Chondrocyte (in vitro differentiated cells): ENCODE measurements at places on chromosomes 1 and 21. TPM values are rescaled to one million over a fixed set of nuclear protein-coding genes. Genes with fewer than 3 reads are reported as not detected.

Gene TAL1
- total RNA-seq, result 0.10 TPM in 2 of 3 replicates, not detected in the other

Gene LRRC8B
- 1.2 to 3.2 TPM (median 1.5 TPM) in 3 replicates for total RNA-seq

Gene S100A12
- not detected in 3 replicates for total RNA-seq

Gene GNAT2
- total RNA-seq, result not detected in 3 replicates

Gene RHOU
- total RNA-seq, result 3.8 to 6.0 TPM (median 5.9 TPM) in 3 replicates

Gene C1orf185
- total RNA-seq, result not detected in 3 replicates

Gene PLA2G2C
- total RNA-seq, result not detected in 3 replicates

Gene UAP1
- 49.6 to 66.6 TPM (median 52.7 TPM) in 3 replicates for total RNA-seq

Gene AMY2A
- total RNA-seq, result not detected in 3 replicates

Gene CD101
- total RNA-seq, result 0.79 to 1.4 TPM (median 1.0 TPM) in 3 replicates

Gene TRIM46
- 9.6 to 10.7 TPM (median 9.7 TPM) in 3 replicates for total RNA-seq

Gene TNFRSF14
- total RNA-seq, result 0.95 to 2.5 TPM (median 1.1 TPM) in 3 replicates

Gene C1orf232
- not detected in 3 replicates for total RNA-seq

Gene IFI44L
- 8.3 to 29.7 TPM (median 10.8 TPM) in 3 replicates for total RNA-seq

Gene KRTAP13-2
- not detected in 3 replicates for total RNA-seq

Gene GJA8
- total RNA-seq, result not detected in 3 replicates

Gene GPR61
- not detected in 3 replicates for total RNA-seq

Gene PTPRF
- total RNA-seq, result 54.6 to 66.7 TPM (median 62.0 TPM) in 3 replicates

Gene PRDM16
- total RNA-seq, result 10.4 to 19.0 TPM (median 18.3 TPM) in 3 replicates

Gene LRRC3
- total RNA-seq, result 3.3 to 8.0 TPM (median 7.4 TPM) in 3 replicates

Gene PLEKHN1
- total RNA-seq, result 0.17 to 0.73 TPM (median 0.38 TPM) in 3 replicates

Gene DCST1
- total RNA-seq, result not detected in 3 replicates

Gene GJB3
- not detected in 3 replicates for total RNA-seq

Gene CD1B
- total RNA-seq, result not detected in 3 replicates

Gene FNDC10
- total RNA-seq, result 23.3 to 32.6 TPM (median 24.8 TPM) in 3 replicates

Gene OR2L13
- total RNA-seq, result not detected in 3 replicates

Gene PYHIN1
- not detected in 3 replicates for total RNA-seq

Gene LHX4
- 0.12 to 0.53 TPM (median 0.13 TPM) in 3 replicates for total RNA-seq

Gene GPA33
- 0.99 TPM in 1 of 3 replicates, not detected in the others for total RNA-seq

Gene NBPF6
- total RNA-seq, result not detected in 3 replicates

Gene SMAP2
- total RNA-seq, result 14.0 to 16.8 TPM (median 15.5 TPM) in 3 replicates

Gene DCDC2B
- not detected in 3 replicates for total RNA-seq

Gene SUSD4
- total RNA-seq, result 0.42 to 0.87 TPM (median 0.85 TPM) in 3 replicates

Gene DNASE2B
- total RNA-seq, result not detected in 3 replicates

Gene USF1
- total RNA-seq, result 34.3 to 44.6 TPM (median 35.3 TPM) in 3 replicates

Gene ZNF697
- 9.4 to 13.6 TPM (median 13.3 TPM) in 3 replicates for total RNA-seq

Gene IGSF9
- total RNA-seq, result not detected in 3 replicates

Gene PLCH2
- 2.4 to 3.4 TPM (median 3.2 TPM) in 3 replicates for total RNA-seq

Gene SNX7
- total RNA-seq, result 34.0 to 43.9 TPM (median 35.1 TPM) in 3 replicates

Gene AMY1A
- not detected in 3 replicates for total RNA-seq

Gene UBL4B
- not detected in 3 replicates for total RNA-seq

Gene MANEAL
- total RNA-seq, result 3.9 to 4.2 TPM (median 4.0 TPM) in 3 replicates

Gene FCRL1
- total RNA-seq, result not detected in 3 replicates

Gene TARBP1
- total RNA-seq, result 11.2 to 22.2 TPM (median 12.9 TPM) in 3 replicates

Gene CA14
- not detected in 3 replicates for total RNA-seq

Gene GPR25
- total RNA-seq, result not detected in 3 replicates

Gene TMEM52
- 0.67 to 0.90 TPM (median 0.68 TPM) in 3 replicates for total RNA-seq

Gene DNM3
- 11.7 to 23.7 TPM (median 12.4 TPM) in 3 replicates for total RNA-seq
